ENCODE measurements at places on chromosomes 5 and 9.

DNA sequence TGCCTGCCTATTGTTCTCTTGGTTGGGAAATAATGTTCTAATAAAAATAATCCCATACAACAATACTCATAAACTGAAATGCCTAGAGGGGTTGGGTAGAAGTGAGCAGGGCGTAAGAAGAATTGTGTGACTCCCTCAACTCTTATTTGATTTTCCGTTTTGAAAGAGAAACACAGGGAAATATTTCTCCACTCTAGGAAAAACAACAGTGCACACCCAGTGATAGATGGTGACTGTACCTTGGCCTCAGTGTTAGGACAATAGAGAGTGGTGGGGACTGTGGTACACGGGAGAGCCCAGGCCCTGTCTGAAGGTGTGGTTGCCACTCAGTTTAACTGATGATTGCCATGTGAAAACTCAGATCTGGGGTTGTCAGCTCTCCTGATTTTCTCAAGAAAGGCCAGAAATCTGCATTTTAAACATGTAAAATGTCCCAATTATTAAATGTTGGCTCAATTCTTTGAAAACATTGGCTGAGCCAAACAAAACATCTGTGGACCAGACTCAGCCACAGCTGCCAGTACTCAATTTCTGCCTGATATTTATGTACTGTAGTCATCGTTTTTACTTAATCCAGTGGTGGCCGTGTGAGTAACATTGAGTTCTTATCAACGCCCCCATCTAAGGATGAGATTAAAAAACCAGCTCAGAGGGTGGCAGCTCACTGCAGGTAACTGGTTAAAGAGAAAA lies 103.8 kb upstream of the ZNF618 start:
- DNase-seq: no peak

DNA sequence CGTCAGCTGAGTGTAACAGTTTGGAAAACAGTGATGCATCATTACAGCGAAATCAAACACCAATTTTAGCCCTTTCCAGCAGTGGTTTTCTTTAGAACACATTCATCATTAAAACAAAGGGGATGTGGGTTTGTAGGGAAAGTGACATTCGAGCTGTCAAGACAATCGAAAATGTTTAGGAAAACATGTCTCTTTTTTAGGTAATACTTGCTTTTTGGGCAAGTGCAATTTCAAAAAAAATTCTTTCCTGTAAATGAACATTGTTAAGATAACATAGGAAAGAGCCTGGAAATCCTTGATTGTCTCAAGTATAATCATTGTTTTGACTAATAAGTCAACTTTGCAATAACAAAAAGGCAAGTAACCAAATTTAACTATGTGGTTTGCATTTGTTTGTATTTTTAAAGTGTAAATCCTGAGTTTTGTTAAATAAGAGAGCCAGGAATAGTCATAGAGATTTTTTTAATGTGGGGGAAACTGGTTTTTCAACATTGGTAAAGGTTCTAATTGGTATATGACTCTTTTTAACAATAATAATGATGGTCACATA lies 182.5 kb downstream of the TTLL11 start:
- DNase-seq: no peak

DNA sequence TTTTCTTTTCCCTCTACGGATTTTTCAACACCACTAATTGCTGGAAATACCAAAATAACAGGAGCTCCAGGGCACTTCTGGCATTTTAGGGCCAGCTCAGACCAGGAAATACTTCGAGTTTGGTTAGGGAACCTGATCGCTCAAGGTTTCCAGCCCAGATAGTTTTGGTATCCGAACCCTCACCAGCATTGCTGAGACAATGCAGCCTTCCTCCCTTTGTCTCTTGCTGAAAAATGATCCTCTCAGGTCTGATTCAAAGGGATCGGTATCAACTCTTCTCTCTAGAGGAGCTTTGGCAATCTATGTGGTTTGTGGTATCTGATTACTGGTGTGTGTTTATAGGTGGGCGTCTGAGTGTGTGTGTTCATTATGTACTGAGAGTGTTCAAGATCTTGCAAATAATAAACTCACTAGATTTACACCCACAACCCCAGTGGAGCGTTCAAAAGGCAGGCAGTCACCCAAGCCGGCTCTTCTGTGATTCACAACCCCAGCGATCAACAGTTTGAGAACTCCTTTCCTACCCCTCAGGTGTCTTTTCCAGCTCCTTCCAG lies 122.8 kb upstream of the EGFLAM start:
- DNase-seq: no peak

GRCh38 chr9:6894135-6894534 lies 136.4 kb downstream of the KDM4C start:
- DNase-seq: no peak

GRCh38 chr9:22922222-22922621 lies 475.6 kb downstream of the DMRTA1 start:
- no peak for DNase-seq

GRCh38 chr9:78351816-78352215 lies 54.9 kb downstream of the PSAT1 start:
- DNase-seq: no peak

DNA sequence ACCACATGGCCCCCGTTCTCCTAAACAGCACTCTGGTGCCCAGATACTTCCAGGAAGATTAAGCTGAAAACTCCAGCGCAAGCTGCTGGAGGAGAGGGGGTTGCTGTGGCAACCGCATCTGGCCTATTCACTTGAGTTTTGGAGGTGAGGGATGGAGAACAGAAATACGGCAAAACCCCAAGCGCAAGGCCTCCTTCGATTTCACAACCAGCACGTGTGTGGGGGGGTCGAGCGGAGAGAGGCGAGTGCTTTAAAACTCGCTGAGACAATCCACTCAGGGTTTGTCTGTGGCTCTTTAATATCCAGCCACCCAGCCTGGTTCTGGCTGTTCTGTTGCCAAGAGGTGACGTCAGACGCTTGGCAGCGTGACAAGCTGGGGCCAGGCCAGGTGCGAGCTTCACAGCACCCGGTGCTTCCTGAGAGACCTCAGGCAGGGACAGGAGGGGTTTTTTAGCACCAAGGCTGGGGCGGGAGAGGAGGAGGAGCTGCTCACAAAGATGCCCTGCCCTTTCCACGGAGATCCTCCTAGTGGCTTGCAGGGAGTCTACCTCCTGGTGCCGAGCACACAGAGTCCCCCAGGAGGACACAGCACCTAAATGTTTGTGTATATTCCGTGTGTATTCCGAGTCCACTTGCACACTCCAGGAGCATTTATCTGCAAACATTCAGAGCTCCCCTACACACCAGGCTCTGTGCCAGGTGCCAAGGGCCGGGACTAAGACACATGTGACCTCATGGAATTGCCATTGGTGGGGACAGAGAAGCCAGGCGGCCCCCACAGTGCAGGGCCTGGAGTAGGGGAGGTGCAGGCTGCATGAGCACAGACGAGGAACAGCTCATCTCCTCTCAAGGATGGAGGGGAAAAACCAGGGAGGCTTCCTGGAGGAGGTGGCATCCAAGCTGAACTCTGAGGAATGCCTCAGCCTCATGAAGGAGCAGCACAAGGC lies 194.6 kb downstream of the OLFM1 start:
- no peak for DNase-seq

DNA sequence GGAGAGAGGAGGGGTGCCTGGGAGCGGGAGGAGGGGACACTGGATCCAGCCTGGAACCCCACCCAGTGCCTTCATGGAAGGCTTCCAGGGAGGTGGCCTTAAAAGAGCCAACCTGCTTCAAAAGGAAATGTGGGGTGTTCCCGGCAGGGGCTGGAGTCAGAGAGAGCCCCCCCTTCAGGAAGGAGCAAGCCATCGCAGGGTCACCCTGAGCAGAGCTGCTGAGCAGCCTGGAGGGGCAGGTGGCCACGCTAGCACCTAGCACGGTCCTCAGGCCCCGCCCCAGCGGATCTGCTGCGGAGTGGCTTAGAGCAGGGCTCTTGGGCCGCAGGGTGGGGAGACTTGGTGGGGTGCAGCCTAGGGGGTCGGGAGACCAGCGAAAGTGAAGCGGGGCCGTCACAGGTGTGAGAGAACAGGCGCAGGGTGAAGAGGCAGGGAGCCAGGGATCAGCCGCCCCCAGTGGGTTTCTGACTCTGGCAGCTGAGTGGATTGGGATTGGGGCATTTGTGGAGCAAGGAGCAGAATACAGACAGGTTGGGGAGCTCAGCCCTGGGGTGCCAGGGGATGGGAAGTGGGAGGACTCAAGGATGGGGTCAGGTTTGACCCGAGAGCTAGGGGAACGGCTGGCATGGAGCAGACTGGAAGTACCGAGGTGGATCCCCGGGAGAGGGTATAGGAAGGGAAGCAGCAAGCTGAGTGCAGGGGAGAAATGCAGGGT lies 1.5 kb downstream of the LCN2 start:
- DNase-seq: no peak

DNA sequence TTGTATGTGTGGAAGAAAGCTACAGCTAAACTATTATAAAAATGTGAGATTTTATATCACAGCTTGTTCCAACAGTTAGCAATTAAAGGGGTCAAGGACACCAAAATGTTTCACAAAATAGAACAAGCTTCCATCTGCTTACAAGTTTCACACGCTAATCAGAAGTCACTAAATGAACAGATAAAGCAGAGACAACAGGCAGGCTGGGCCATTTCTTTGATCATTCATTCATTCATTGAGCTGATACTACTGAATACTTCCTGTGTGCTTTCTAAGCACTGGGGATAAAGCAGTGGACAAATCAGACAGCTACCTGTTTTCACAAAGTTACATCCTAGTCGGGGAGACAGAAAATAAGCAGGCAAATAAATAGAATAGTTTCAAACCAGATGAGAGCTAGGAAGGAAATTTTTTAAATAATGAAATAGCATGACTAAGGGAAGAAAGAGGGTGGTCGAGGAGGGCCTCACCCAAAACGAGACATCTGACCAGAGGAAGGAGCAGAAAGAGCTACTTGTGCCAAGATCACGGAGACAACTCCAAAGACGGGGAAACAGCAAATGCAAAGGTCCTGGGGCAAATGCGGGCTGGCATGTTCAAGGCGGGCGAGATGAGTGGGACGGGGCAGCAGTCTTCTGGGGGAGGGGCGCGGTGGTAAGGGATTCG lies 1.2 kb downstream of the MAPK9 start:
- no peak for DNase-seq

GRCh38 chr9:35910613-35911359 lies 1.5 kb downstream of the SPAAR start:
- no peak for DNase-seq

GRCh38 chr5:169289520-169289919 lies 11.4 kb downstream of the SLIT3 start:
- no peak for DNase-seq

- DNase-seq: no peak
Observed at GRCh38 chr9:114310471-114311450, 12.1 kb upstream of the ORM1 start.

GRCh38 chr5:79200573-79201183 lies 35.3 kb upstream of the JMY start:
- no peak for DNase-seq

DNA sequence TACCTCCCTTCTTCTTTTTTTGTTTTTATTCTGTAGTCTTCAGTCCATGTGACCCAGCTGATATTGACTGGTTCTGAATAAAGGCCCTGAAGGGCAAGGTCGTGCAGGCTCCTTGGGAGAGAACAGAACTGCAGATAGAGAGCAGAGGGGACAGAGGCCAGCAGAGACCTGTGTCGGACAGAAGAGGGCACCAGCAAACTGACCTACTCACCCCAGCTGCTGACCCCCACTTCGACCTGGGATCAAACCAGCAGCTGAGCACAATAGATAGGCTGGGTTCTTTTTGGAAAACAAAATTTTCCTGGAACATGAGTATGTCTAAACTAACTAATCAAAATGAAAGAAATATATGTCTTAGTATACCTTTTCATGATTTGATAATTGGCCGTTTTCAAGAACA lies 695.1 kb downstream of the NR2F1-AS1 start:
- no peak for DNase-seq

GRCh38 chr5:151005187-151005949 lies 15.0 kb upstream of the GPX3 start:
- DNase-seq: no peak

DNA sequence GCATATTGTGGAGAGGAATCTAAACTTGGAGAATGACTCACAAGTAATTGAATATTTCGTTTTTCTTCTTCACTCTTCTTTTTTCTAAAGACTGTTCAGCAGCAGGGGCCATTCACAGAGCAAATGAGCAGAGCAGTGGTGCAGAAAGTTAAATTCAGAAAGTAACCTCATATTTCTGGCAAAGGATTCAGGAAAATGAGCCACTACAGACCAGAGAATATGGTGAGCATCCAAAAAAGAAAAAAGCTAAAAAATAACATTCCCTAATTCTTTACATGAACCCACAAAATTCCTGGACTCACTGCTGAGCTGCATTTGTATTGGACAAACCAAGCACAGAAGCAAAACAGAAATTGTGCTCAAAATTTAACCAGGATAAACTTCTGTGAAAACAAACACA lies 1486.8 kb upstream of the C9orf72 start:
- no peak for DNase-seq

GRCh38 chr5:39080597-39081204 lies 6.5 kb upstream of the RICTOR start:
- DNase-seq: no peak

DNA sequence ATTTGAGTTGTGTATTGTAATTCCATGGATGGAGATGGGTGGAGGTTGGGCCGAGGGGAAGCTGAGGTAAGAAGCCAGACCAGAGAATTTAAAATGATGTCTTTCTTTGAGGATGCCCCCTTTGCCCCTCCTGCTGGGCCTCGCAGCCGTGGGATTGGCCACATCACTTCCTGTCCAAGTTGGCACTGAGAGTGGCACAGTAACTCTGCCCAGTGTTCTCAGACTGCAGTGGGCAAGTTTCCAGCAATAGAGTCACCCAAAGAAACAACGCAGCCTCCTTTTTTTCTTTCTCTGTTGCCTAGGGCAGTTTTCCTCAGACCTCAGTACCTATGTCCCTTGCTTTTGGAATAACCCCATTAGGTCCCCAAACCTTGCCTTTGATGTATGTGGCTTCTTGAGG lies 306.6 kb upstream of the DMRT1 start:
- DNase-seq: no peak

- DNase-seq: no peak
Observed at GRCh38 chr5:143124593-143124992, 278.9 kb downstream of the NR3C1 start.

DNA sequence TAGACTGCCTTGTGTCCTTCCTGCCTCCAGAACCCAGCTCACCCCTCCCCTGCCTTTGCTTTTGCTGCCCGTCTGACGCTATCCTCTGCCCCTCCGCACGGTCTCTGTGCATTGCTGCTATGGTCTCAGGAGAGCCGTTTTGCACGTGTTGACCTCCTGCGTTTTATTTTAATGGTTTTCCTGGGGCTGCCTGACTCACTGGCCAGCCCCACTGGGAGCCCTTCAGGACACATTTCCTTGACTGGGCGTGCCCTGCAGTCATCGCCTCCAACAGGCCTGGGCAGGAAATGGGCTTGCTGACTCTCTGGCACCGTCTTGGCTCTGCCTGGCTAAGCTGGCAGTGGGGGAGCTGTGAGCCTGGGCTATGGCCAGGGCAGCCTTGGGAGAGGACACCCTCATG lies 17.9 kb upstream of the ASS1 start:
- no peak for DNase-seq

GRCh38 chr5:55509796-55510522 lies 24.8 kb downstream of the PLPP1 start:
- no peak for DNase-seq

- no peak for DNase-seq
Observed at GRCh38 chr9:114894609-114895433, 35.6 kb downstream of the TNFSF8 start.

- DNase-seq: no peak
Observed at GRCh38 chr5:79416499-79416898, 97.4 kb downstream of the HOMER1 start.
